ENCODE measurements at places on chromosomes 11 and 22. TPM values are rescaled to one million over a fixed set of nuclear protein-coding genes. Genes with fewer than 3 reads are reported as not detected.
A peak's percentile ranks its signal among the peaks of the same experiment; 100 is the strongest.

DNA sequence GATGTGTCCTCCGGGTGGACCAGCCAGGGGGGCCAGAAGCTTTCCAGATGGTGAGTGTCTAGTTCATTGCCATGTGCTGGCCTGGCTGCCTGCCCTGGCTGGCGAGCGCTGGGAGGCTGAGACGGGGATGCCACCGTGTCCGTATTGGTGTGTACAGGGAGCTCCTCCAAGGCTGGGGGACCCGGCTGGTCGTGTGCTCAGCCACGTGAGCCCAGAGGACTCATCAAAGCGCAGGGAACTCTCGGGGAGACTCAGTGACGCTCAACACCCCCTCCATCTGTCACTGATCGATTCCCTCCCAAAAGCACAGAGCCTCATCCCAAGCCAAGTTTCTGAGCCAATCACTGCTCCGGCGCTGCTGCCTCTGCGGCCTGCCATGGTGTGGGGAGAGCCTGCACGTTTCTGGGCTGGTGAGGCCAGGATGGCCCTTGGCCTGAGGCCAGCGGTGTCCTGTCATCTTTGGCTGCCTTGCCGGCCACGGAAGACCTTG is 423.7 kb downstream of the SHANK2 start:
- no peak for DNase-seq

DNA sequence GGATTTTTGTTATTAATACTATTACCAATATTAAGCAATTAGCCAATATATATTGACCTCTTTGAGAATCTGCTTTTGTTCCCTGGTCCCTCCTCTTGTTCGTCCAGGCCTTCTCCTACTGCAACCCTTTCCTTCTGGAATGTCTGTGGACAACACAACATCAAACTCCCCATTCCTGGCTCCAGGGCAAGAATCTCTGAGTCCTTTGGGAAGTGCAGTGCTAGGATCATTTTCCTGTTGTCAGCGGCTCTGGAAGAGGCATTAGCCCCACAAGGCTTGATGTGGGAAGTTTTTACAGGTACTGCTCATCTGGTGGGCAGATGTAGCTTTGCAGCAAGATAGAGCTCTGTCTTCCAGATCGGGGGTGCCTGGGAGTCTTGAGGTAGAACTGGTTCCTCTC is 74.3 kb downstream of the RPUSD4 start:
- DNase-seq: no peak

- no peak for DNase-seq
These were observed 59.6 kb upstream of the PAX6 start for GRCh38 chr11:31870609-31871309.

GRCh38 chr11:3229673-3230630 is 2.3 kb downstream of the MRGPRE start:
- no peak for DNase-seq

DNA sequence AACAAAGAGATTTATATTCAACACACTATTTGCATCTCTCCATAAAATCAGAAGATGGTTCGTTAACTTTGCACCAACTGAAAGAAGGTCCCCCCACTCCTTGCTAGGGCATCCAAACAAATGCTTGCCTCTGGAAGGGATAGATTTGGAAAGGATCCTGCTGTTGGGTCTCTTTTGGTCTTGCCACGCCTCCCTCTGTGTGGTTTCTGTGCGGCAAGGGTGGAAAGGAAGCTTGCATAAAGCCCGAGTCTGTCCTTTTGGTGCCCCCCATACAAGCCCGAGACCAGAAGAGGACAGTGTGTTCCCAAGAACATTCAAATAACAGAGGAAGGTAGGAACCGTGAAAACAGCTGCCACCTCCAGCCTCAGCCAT is 15.1 kb downstream of the SCGB1A1 start:
- DNase-seq: no peak

GRCh38 chr11:23090659-23091058 is 230.4 kb upstream of the CCDC179 start:
- DNase-seq: no peak

DNA sequence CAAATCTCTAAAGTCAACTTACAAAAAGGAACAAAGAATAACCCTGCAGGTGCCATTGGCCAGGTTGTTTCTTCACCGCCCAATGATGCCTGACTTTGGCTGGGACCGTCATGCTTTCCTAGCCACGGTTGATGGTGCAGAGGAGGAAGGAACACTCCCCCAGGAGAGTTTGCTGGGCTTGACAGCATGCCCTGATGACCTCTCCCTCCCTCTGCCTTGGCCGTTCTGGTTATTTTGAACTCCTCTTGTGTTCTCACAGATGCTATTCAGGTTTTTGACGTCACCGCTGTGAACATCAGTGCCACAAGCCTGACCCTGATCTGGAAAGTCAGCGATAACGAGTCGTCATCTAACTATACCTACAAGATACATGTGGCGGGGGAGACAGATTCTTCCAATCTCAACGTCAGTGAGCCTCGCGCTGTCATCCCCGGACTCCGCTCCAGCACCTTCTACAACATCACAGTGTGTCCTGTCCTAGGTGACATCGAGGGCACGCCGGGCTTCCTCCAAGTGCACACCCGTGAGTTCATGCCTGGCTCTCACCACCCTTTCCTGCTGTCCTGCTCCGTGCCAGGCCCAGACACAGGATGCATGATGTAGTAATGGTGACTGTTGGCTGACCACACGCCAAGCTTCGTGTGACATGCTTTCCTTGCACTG is 89.0 kb upstream of the OR4B1 start:
- DNase-seq: no peak

DNA sequence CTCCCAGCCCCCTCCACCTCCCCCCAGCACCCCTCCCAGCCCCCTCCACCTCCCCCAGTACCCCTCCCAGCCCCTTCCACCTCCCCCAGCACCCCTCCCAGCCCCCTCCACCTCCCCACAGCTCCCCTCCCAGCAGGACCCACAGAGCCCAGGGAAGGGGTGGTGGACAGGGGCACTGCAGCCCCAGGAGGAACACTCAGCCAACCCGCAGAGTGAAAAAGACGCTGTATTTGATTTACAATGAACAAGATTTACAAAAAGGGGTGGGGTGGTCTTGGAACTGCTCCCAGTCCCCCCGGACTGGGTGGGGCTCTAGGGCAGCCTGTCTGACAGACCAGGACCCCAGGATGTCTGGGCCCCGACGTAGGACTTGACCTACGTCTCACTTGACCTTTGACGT is 4.6 kb upstream of the MAPK11 start:
- DNase-seq: no peak

DNA sequence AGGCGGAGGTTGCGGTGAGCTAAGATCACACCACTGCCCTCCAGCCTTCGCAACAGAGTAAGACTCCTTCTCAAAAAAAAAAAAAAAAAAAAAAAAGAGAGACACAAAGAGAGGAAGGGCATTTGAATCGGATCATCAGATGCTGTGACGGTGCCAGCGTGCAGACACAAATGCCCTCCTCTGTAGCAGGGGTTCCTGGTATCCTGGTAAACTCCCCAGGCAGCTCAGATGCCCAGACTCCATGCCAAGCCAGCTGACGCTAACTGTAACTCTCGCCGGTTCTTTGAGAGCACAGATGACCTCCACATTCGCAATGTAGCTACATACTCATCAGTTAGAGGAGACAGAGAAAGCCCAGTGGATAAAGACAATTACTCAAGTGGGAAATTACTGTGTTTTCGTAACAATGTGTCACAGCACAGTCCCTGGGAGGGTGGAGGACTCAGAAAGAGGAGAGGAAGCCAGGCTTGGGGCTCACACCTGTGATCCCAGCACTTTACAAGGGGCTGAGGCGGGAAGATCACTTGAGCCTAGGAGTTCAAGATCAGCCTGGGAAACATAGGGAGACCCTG is 153.1 kb downstream of the BRD1 start:
- no peak for DNase-seq

GRCh38 chr22:33781411-33781810 is 138.9 kb downstream of the LARGE1 start:
- DNase-seq: no peak

GRCh38 chr22:30294066-30294465 is 4.8 kb upstream of the CASTOR1 start:
- DNase-seq: no peak

DNA sequence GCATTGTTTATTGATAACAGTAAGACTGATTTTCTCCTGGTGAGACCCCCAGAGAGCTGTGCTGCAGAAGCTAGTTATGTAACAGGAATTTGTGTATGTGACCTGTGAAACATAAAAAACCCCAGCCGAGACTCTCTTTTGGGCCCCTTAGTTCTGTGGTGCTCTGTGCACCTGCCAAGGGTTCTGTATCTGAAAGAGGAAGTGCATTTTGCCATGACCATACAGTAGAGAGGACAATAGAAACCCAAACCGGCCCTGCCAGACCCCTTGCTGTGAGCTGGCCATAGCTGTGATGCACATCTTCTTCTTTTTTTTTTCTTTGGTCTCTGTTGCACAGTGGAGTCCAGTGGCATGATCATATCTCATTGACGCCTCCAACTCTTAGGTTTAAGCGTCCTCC is 31.4 kb upstream of the APOL5 start:
- no peak for DNase-seq

GRCh38 chr11:2554338-2555207 is 109.8 kb downstream of the KCNQ1 start:
- DNase-seq: no peak

GRCh38 chr11:61331651-61332050 is 1.3 kb downstream of the DDB1 start:
- no peak for DNase-seq

DNA sequence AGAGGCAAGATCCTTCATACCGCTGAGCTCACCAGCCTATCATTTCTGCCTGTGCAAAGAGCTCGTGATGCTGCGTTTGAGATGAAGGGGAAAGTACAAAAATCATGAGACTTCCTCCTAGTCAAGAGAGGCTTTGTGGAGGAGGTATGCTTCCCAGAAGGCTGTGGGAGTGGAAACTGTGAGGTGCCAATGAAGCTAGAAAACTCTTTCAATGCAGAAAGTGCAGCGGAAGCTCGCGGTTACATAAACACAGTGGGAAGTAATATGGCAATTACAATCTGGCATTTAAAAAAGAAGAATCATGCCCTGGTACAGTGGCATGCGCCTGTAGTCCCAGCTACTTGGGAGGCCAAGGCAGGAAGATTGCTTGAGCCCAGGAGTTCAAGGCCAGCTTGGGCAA is 134.8 kb downstream of the EHF start:
- no peak for DNase-seq

DNA sequence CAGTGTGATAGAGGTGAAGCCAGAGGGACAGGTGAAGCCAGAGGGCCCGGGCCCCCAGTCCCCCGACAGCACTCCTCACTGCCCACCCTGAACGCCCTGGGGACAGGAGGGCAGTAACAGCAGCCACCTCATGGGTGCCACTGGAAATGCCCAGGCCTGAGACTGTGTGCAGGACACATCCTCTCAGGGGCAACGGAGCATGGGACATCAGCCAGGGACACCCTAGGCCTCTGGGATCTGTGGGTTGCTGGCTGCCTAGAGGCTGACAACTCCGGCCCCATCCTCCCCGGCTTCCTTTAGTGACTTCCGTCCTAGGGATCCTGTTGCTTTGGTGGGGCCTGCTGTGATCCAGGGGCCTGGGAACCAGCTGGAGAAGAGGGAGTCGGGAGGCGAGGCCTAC is 17.4 kb upstream of the BAIAP2L2 start:
- no peak for DNase-seq

DNA sequence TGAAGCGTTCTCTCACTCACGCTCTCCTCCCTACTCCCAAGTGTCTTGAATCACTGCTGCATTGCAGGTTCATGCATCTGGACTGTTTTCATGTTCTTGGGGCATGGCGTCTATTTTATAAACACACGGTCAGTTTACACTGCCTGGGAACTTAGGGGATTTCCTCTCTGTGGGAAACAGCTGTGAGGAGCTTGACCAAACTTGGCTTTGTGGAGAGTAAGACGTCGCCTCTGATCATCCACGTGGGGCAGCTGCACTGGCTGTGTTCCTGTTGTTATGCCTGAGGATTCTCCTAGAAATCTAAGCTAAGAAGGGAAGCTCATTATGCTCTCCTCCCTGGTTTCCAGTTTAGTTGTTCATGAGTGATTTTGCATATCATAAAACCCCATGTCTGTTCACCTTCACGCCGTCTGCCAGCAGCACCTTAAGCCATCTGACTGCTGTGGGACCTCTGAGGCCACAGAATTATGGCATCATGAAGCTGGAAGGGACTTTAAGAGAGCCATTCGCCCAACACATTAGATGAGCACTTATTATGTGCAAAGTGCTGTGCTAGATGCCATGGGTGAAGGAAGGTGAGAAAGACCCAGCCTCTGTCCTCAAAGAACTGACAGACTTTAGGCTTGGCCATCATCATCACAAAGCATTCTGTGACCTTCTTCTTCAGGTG is 38.8 kb upstream of the POU2AF1 start:
- DNase-seq: peak; percentile 70

- DNase-seq: no peak
These were observed 21.8 kb upstream of the SLC22A24 start for GRCh38 chr11:63165706-63166310.

GRCh38 chr22:49946612-49947295 is 13.8 kb upstream of the PIM3 start:
- DNase-seq: no peak

DNA sequence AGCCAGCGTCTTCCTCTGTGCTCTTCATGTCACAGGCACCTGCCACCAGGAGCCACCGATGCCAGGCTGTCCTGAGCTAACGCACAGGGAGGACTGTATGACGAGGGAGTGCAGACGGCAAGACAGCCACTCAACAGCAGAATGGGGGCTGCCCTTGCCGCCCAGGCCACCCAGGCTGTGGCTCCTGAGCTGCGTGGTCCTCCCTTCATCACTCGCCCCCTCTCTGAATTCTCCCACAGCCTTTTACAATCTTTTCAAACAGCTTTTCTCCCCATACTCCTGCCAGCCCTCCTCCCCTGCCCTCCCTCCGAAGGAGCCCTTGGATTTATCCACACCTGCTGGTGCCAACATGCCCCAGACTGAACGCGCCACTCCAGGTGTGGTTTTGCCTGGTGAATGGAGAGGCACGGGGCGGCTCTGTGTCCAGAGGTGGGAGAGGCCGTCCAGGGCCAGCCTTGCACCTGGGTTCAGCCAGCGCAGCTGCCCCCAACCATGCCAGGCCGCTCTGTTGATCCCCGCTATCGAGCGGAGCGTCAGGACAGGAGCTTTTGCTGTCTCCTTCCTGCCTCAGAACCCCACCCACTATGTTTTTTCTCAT is 22.0 kb downstream of the OVOL1 start:
- DNase-seq: no peak

- no peak for DNase-seq
These were observed 29.0 kb downstream of the TMEM225 start for GRCh38 chr11:123856444-123856843.

- DNase-seq: no peak
These were observed 120.4 kb upstream of the RAG2 start for GRCh38 chr11:36718451-36718850.

DNA sequence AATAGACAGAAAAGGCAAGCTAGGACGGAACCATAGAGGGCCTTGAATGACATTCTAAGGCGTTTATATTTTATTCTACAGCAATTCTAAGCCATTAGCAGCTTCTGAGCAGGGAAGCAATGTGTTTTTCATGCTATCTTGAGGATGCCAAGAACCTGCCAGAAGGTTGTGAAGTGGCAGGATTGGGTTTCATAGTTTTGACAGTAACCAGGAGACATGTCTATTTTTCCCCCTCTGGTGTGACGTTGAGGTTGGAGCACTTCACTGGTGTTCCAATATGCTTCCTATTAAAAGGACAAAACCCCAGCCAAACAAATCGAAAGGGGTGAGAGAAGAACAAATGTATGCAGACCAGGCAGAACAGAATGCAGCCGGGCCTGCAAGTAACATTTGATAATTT is 148.2 kb downstream of the SPATA19 start:
- DNase-seq: no peak

The ADM gene
- total RNA-seq: 28.2 TPM

The PHF5A gene
- total RNA-seq: 37.3 TPM

The MCHR1 gene
- total RNA-seq: 0.26 TPM

The TNNI2 gene
- total RNA-seq: 32.6 TPM

The SCGB1D2 gene
- not detected for total RNA-seq

The MMP12 gene
- 3.8 TPM for total RNA-seq

The TRIM22 gene
- 49.1 TPM for total RNA-seq

The DDI1 gene
- not detected for total RNA-seq
